ENCODE measurements at places on chromosomes 6 and 20.
A peak's percentile ranks its signal among the peaks of the same experiment; 100 is the strongest.

GRCh38 chr6:145863366-145863765, 48.8 kb upstream of the FBXO30 start:
- DNase-seq = no peak

DNA sequence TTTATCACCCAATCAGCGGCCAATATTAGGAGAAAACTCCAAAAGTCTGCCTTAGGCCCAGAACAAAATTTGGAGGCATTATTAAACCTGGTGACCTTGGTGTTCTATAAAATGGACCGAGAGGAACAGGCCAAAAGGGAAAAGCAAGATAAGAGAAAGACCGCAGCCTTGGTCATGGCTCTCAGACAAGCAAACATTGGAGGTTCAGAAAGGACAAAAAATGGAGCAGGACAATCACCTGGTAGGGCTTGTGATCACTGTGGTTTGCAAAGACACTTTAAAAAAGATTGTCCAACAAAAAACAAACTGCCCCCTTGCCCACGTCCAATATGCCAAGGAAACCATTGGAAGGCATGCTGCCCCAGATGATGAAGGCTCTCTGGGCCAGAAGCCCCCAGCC, 31.2 kb downstream of the CEP85L start:
- no peak for DNase-seq

DNA sequence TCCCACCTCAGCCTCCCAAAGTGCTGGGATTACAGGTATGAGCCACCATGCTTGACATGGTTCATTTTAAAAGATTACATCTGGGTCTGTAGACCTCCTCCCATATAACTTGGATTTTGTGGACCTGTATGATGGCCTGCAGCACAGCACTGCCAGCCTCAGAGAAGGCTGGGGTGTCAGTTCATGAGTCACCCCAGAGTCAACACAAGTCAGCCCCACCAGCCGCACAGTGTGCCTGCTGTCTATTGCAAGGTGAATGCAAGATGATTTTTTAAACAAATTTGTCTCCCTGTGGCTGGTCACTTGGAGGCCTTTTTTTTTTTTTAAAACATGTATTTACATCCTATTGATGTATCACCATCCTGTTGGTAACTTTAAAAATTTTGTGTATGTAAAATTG, 76.7 kb downstream of the RREB1 start:
- DNase-seq = no peak

GRCh38 chr6:47076422-47077344, 34.6 kb upstream of the ADGRF1 start:
- DNase-seq = no peak

GRCh38 chr20:51190783-51191180, 167.9 kb upstream of the KCNG1 start:
- no peak for DNase-seq

DNA sequence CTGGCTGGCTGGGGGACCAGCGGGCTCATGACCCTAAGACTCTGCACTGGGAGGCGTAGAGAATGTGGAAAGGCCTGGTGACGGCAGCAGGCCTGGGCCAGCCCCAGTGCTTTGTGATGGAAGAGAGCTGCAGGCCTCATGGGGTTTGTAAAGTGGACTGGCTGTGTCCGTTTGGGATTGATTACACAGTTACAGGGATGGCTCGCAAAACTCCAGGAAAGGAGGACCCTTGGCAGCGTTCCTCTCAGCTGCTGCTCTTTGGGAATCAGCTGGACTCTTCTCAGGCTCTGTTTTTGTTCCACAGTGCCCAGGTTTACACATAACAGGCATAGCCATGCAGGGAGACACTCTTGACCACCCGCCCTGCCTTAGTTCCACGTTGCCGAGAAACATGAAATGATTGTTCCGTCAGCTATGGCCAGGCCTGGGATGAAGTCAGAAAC, 89.0 kb downstream of the SLX4IP start:
- peak; percentile 19 for DNase-seq

DNA sequence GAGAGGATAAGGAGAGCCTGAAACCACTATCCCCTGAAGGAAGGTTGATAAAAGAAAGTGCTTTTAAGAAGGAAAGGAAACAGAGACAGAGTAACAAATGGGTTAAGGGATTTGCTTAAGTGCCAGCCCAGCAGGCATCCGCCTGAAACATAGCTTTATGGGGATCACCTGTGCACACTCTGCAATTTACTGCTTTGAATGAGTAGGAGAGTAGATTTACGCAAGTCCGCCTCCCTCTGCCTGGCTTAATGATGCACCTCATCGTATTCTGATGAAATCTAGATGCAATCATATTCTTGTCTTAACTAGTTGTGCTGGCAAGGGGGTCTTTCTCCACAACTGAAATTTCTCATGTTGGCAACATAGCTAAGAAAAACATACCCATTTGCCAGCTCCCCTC, 101.1 kb upstream of the ID4 start:
- peak; percentile 75 for DNase-seq

DNA sequence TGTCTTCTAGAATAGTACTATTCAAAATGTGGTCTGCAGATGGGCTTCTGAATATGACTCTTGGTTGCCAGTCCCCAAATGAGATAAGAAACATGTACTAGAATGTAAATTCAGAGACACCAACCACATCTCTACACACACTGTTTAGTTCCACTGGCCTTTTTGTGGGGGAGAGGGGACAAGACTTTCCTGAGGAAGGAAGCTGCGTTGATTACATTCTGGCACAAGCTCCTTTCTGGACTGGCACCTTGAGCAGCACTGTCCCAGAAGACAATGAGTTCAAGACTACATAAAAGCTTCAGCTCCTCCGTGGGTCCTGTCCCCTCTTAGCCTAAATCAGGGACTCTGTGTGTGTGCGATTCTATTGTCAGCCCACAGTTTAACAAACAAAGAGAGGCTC, 6.9 kb upstream of the IYD start:
- DNase-seq = no peak

- no peak for DNase-seq
Measured at GRCh38 chr20:32087070-32087469, 22.4 kb upstream of the TM9SF4 start.

- no peak for DNase-seq
Measured at GRCh38 chr6:37058084-37058586, 52.7 kb downstream of the FGD2 start.

DNA sequence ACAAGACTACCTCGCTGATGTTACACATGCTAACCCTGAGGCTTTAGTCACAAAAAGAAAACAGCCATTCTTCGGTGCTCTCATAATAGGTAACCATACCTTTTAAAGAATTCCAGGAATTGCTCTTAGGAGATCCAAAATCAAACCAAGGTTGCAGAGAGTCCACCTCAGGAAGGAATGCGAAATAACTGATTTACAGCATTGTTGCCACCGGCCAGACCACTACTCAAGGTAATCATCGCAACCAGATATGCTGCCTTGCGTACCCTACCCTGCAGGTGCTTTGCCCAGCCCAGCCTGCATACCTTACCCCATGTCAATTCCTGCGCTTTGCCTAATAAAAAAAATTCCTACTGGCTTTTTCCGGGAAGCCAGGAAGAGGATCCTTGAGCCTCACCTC, 27.0 kb downstream of the NUP153 start:
- no peak for DNase-seq

- DNase-seq = no peak
Measured at GRCh38 chr6:56772737-56773184, 130.1 kb upstream of the DST start.

Data from NCI-H1417 (cell line).